ENCODE measurements at places on chromosomes 5 and 9. TPM values are rescaled to one million over a fixed set of nuclear protein-coding genes. Genes with fewer than 3 reads are reported as not detected.

DNA sequence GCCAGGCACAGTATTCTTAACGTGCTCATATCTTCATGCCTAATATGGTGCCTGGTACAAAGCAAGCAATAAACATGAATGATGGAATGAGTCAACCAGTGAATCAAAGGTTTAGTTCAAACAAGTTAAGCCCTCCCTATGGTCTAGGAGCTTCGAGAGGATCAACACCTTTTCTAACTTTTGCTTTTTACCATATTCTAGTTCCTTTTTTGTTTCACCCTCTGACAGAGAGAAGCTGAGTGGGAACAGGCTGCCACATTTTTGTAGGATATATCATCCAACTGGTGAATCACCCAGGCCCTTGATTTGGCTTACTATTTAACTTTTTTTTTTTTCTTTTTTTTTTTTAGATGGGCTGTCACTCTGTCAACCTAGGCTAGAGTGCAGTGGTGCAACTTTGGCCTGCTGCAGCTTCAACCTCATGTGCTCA lies 39.3 kb upstream of the TNC start:
- H3K27ac ChIP-seq: no peak overlapping the region
- H3K27me3 ChIP-seq: no peaks in the 10 kb centered on the region
- no peak overlapping the region for H3K4me3 ChIP-seq
- no peaks in the 10 kb centered on the region for H3K36me3 ChIP-seq
- no peaks in the 10 kb centered on the region for H3K4me1 ChIP-seq
- DNase-seq: no peak

The CCDC180 gene
- 22.8 TPM for total RNA-seq

The DDX4 gene
- 34.9 TPM for total RNA-seq

The DDX46 gene
- 28.2 TPM for total RNA-seq

The SNCAIP gene
- 8.2 TPM for total RNA-seq

GRCh38 chr9:133680250-133680975 lies 44.2 kb downstream of the DBH start:
- no peak for DNase-seq
- no peak overlapping the region for H3K27ac ChIP-seq
- H3K27me3 ChIP-seq: no peaks in the 10 kb centered on the region
- no peaks in the 10 kb centered on the region for H3K4me1 ChIP-seq
- no peaks in the 10 kb centered on the region for H3K36me3 ChIP-seq
- no peak overlapping the region for H3K4me3 ChIP-seq

Measured in prostate gland (tissue), 2 donors.